ENCODE measurements at places on chromosomes 6 and 20. TPM values are rescaled to one million over a fixed set of nuclear protein-coding genes. Genes with fewer than 3 reads are reported as not detected.

DNA sequence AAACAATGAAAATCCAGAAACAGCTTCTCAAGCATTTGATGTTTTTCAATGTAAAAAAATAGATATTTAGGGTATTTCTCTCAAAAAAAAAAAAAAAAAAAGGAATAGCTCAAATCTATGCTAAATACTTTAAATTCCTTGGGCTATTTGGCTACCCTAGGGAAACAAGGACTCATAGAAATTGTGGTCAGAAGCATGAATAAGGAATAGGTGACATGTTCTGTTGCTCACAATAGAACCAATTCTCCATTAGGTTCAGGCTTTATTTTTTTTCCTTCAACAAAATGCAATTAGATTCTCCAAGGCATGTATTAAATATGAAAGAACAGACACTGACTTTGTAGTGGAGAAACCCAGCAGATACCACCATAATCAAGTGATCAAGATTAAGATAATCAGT is 904.3 kb upstream of the FLRT3 start:
- DNase-seq = no peak

GRCh38 chr6:28638787-28639430 is 113.2 kb downstream of the GPX5 start:
- DNase-seq = no peak

DNA sequence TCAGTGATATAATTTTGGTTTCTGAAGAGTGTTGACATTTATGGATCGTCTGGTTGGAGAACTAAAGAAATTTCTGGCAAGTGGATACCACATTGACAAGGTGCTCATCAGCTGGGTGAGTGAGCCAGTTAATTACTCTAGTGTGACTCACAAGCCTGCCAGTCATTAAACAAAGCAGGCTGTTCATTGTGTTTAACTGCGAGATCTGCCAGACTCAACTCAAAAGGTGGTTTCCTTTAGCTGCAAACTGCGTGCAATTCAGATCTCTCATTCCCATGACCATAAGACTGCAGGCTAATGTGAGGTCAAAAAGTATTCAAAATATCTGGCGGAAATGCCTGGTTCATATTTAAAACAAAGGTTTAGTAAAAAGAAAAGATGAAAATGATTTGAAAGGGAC is 32.5 kb upstream of the IYD start:
- DNase-seq = no peak

GRCh38 chr6:116090251-116090650 is 10.4 kb upstream of the NT5DC1 start:
- DNase-seq = no peak

Gene BEND3
- 1.8 TPM for total RNA-seq

Gene COL12A1
- total RNA-seq = 222 TPM

All from posterior vena cava (tissue), 2 donors.